ENCODE measurements at places on chromosomes 6 and 20.
A peak's percentile ranks its signal among the peaks of the same experiment; 100 is the strongest.

GRCh38 chr6:51468704-51469103, 618.7 kb downstream of the PKHD1 start:
- no peak overlapping the region for H3K27ac ChIP-seq
- H3K27me3 ChIP-seq = no peaks in the 10 kb centered on the region
- H3K4me1 ChIP-seq = no peaks in the 10 kb centered on the region
- DNase-seq = no peak

GRCh38 chr6:37699887-37700619, 2.4 kb upstream of the MDGA1 start:
- no peak overlapping the region for H3K4me3 ChIP-seq
- DNase-seq = no peak
- H3K27ac ChIP-seq = no peak overlapping the region

DNA sequence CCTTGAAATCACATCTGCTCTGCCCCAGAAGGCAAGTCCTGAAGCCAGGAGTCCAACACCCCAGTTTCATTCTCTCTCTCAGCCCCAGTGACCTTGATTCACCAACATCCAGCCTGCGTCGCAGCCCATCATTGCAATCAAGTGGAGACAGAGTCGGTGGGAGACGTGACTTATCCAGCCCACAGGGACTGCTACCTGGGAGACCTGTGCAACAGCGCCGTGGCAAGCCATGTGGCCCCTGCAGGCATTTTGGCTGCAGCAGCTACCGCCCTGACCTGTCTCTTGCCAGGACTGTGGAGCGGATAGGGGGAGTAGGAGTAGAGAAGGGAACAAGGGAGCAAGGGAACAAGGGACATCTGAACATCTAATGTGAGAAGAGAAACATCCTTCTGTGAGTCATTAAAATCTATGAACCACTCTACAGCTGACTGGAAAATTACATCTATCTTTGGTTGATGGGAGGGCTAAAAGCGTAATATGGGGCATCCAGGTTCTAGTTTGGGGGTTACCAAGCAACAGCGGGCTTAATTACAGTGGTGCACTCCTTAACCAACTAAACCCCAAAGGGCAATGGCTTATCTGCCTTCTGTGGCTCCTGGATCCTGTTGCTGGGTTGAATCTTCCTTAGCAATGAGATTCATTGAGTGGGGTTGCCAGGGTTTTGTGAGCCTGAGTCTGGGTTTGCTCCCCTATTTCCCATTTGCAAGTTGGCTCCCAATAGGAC, 2.5 kb downstream of the LY6G6D start:
- H3K4me1 ChIP-seq = no peaks in the 10 kb centered on the region
- DNase-seq = no peak
- no peaks in the 10 kb centered on the region for H3K27me3 ChIP-seq
- no peak overlapping the region for H3K27ac ChIP-seq

- no peak for DNase-seq
- no peaks in the 10 kb centered on the region for H3K27me3 ChIP-seq
- no peaks in the 10 kb centered on the region for H3K36me3 ChIP-seq
- H3K27ac ChIP-seq = no peak overlapping the region
- no peak overlapping the region for H3K4me3 ChIP-seq
- no peaks in the 10 kb centered on the region for H3K4me1 ChIP-seq
Observed at GRCh38 chr6:70210462-70210861, 92.4 kb downstream of the COL9A1 start.

- no peak overlapping the region for H3K27ac ChIP-seq
- no peaks in the 10 kb centered on the region for H3K27me3 ChIP-seq
- no peaks in the 10 kb centered on the region for H3K4me1 ChIP-seq
- no peak for DNase-seq
- H3K4me3 ChIP-seq = no peak overlapping the region
Observed at GRCh38 chr6:143026696-143027449, 33.8 kb upstream of the AIG1 start.

- H3K36me3 ChIP-seq = no peaks in the 10 kb centered on the region
- no peaks in the 10 kb centered on the region for H3K27me3 ChIP-seq
- H3K4me1 ChIP-seq = no peaks in the 10 kb centered on the region
- no peak for DNase-seq
Observed at GRCh38 chr20:64241061-64241460, 14.5 kb upstream of the PCMTD2 start.

DNA sequence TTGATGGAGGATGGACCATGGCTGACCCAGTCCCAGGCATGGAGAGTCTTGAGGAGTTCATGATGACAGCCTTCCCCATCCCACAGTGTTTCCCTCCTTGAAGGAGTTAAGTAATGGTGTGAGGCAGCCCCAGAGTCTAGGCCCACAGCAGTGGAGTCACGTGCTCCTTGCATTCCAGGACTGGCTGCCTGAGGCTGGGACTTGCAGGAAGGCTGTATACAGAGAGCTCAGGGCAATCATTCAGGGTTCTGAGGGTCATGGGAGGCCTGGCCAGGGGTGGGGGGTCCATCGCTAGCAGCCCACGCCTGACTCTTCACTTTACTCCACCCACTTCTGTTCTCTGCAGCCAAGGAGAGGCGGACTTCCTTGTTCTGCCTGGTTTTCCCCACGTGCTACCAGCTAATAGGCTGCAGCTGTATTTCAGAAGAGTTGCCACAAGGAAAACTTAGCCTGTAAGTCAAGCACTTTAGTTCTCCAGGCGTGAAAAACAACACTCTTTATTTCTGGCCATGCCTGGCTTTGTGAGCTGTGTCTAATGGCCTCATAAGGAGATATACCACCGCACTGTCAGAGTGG, 272.5 kb downstream of the DHX35 start:
- H3K4me3 ChIP-seq = no peak overlapping the region
- no peak for DNase-seq
- no peaks in the 10 kb centered on the region for H3K4me1 ChIP-seq
- no peaks in the 10 kb centered on the region for H3K27me3 ChIP-seq
- no peak overlapping the region for H3K27ac ChIP-seq
- H3K36me3 ChIP-seq = no peaks in the 10 kb centered on the region

GRCh38 chr20:58179083-58179431, 49.4 kb downstream of the ANKRD60 start:
- peaks cover 7% of the 10 kb centered on the region for H3K4me1 ChIP-seq
- no peak for DNase-seq
- peak overlapping the region; percentile 64 for H3K4me3 ChIP-seq
- H3K27me3 ChIP-seq = no peaks in the 10 kb centered on the region
- no peaks in the 10 kb centered on the region for H3K36me3 ChIP-seq
